ENCODE measurements at places on chromosomes 2 and 18.

- DNase-seq, result no peak
- peaks cover 8% of the 10 kb centered on the region for H3K4me1 ChIP-seq
- peaks cover 4% of the 10 kb centered on the region for H3K36me3 ChIP-seq
Observed at GRCh38 chr18:76846217-76846616, 23.9 kb downstream of the ZNF236 start.

DNA sequence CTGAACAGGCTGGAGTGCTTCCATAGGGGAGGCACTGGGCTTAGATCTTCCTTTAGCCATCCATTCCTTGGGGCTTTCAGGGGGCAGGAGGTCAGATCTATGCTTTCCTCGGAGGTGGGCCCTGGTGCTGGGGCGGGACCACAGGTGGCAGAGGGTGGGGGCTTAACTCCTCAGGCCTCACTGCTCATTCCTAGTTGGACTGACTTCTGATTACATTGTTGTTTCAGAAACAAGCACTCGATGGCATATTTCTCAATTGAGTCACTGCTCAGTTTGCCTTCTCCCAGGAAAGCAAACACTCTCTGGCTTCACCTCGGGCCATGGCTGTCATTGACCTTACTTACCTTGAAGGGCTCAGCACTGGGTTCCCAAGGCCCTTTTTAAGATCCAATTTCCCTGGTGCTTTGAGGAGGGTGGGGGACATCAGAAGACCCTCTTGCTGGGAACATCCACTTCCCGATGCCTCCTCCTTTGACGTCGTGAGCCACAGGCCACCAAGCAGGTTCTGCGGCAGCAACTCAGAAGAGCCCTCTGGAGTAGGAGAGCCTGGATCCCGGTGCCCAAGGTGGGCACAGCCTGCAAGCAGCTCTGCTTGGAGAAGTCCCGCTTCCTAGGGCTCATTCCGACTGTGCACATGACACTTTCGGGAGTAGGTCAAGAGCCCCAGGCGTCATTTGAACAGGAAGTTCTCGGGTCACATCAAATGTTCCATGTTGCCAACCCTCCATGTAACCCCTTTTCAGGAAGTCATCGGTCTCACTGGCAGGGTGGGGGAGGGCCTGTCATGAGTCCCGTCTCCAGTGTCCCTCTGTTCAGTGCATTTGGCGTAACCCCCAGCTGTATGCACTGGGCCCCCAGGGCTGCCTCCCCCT, 40.6 kb downstream of the SDC1 start:
- no peak overlapping the region for H3K27ac ChIP-seq
- no peaks in the 10 kb centered on the region for H3K36me3 ChIP-seq
- no peak overlapping the region for H3K4me3 ChIP-seq
- no peak for DNase-seq
- H3K27me3 ChIP-seq, result no peaks in the 10 kb centered on the region

GRCh38 chr2:239252801-239253200, 148.0 kb downstream of the HDAC4 start:
- peaks cover 2% of the 10 kb centered on the region for H3K27me3 ChIP-seq
- H3K4me1 ChIP-seq, result peaks cover 29% of the 10 kb centered on the region
- peaks cover 17% of the 10 kb centered on the region for H3K36me3 ChIP-seq
- H3K27ac ChIP-seq, result peak overlapping the region; percentile 78
- DNase-seq, result no peak
- H3K4me3 ChIP-seq, result peak overlapping the region; percentile 67

GRCh38 chr18:12287684-12288402, 20.2 kb upstream of the TUBB6 start:
- peaks cover 47% of the 10 kb centered on the region for H3K27me3 ChIP-seq
- DNase-seq, result no peak
- H3K36me3 ChIP-seq, result no peaks in the 10 kb centered on the region
- H3K27ac ChIP-seq, result no peak overlapping the region

GRCh38 chr2:209913786-209914345, 88.6 kb upstream of the RPE start:
- H3K27ac ChIP-seq, result no peak overlapping the region
- H3K4me3 ChIP-seq, result no peak overlapping the region
- no peaks in the 10 kb centered on the region for H3K36me3 ChIP-seq

DNA sequence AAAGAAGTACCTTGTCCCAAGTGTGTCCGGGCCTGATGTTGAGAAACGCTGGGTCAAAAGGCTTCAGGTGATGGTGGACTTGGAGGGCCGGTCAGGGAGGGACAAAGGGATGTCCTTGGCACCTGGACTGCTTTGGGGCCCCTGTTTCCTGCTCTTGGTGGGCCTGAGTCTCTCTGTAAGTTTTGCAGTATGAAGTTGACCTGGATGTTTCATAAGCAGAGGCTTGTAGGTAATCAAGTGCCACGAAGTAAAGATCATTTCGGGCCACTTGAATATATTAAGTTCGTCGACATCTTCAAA, 29.4 kb downstream of the ASAP2 start:
- peaks cover 2% of the 10 kb centered on the region for H3K27me3 ChIP-seq
- no peak overlapping the region for H3K27ac ChIP-seq
- DNase-seq, result no peak
- H3K36me3 ChIP-seq, result no peaks in the 10 kb centered on the region
- H3K4me3 ChIP-seq, result no peak overlapping the region

- H3K36me3 ChIP-seq, result no peaks in the 10 kb centered on the region
- no peak for DNase-seq
Observed at GRCh38 chr18:68557183-68557582, 157.7 kb downstream of the TMX3 start.

- H3K36me3 ChIP-seq, result peaks cover 20% of the 10 kb centered on the region
- H3K27ac ChIP-seq, result no peak overlapping the region
- peaks cover 11% of the 10 kb centered on the region for H3K4me1 ChIP-seq
Observed at GRCh38 chr2:148681443-148681842, 36.9 kb downstream of the EPC2 start.

GRCh38 chr18:25097569-25098056, 254.4 kb downstream of the ZNF521 start:
- DNase-seq, result no peak
- no peak overlapping the region for H3K4me3 ChIP-seq
- no peaks in the 10 kb centered on the region for H3K36me3 ChIP-seq
- H3K27ac ChIP-seq, result no peak overlapping the region
- no peaks in the 10 kb centered on the region for H3K4me1 ChIP-seq

- no peak for DNase-seq
- H3K27ac ChIP-seq, result no peak overlapping the region
- H3K36me3 ChIP-seq, result no peaks in the 10 kb centered on the region
- no peaks in the 10 kb centered on the region for H3K4me1 ChIP-seq
- H3K4me3 ChIP-seq, result no peak overlapping the region
Observed at GRCh38 chr2:139798391-139798790, 1018.2 kb upstream of the NXPH2 start.

- peak overlapping the region; percentile 95 for H3K4me3 ChIP-seq
- H3K4me1 ChIP-seq, result peaks cover 75% of the 10 kb centered on the region
- DNase-seq, result no peak
- H3K27me3 ChIP-seq, result no peaks in the 10 kb centered on the region
Observed at GRCh38 chr2:113176696-113177355, 3.1 kb downstream of the PSD4 start.

- no peaks in the 10 kb centered on the region for H3K4me1 ChIP-seq
- H3K36me3 ChIP-seq, result no peaks in the 10 kb centered on the region
- DNase-seq, result no peak
- H3K27ac ChIP-seq, result no peak overlapping the region
- no peaks in the 10 kb centered on the region for H3K27me3 ChIP-seq
Observed at GRCh38 chr2:83229443-83229842, 1229.6 kb downstream of the SUCLG1 start.

GRCh38 chr2:46818819-46819218, 96.8 kb downstream of the MCFD2 start:
- H3K27me3 ChIP-seq, result peaks cover 3% of the 10 kb centered on the region
- no peaks in the 10 kb centered on the region for H3K36me3 ChIP-seq
- H3K4me1 ChIP-seq, result no peaks in the 10 kb centered on the region
- no peak overlapping the region for H3K4me3 ChIP-seq
- no peak for DNase-seq
- H3K27ac ChIP-seq, result no peak overlapping the region

DNA sequence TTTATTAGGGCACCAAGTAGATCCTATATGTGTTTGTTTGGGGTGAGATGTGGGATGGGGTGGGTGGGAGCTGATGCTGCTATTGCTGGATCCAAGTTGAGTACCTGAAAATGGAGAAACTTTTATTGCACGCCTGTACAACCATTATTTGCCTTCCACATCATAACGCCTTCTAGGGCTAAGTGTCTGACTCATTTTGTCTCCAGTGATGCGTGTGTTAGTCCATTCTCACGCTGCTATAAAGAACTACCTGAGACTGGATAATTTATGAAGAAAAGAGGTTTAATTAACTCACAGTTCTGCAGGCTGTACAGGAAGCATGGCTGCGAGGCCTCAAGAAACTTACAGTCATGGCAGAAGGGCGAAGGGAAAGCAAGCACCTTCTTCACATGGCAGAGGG, 58.2 kb downstream of the KDM3A start:
- DNase-seq, result no peak
- no peak overlapping the region for H3K27ac ChIP-seq
- H3K4me3 ChIP-seq, result no peak overlapping the region
- no peaks in the 10 kb centered on the region for H3K4me1 ChIP-seq

- H3K36me3 ChIP-seq, result no peaks in the 10 kb centered on the region
- peaks cover 24% of the 10 kb centered on the region for H3K27me3 ChIP-seq
- no peaks in the 10 kb centered on the region for H3K4me1 ChIP-seq
- no peak overlapping the region for H3K4me3 ChIP-seq
- DNase-seq, result no peak
- H3K27ac ChIP-seq, result no peak overlapping the region
Observed at GRCh38 chr2:109669731-109670130, 55.6 kb downstream of the SOWAHC start.

DNA sequence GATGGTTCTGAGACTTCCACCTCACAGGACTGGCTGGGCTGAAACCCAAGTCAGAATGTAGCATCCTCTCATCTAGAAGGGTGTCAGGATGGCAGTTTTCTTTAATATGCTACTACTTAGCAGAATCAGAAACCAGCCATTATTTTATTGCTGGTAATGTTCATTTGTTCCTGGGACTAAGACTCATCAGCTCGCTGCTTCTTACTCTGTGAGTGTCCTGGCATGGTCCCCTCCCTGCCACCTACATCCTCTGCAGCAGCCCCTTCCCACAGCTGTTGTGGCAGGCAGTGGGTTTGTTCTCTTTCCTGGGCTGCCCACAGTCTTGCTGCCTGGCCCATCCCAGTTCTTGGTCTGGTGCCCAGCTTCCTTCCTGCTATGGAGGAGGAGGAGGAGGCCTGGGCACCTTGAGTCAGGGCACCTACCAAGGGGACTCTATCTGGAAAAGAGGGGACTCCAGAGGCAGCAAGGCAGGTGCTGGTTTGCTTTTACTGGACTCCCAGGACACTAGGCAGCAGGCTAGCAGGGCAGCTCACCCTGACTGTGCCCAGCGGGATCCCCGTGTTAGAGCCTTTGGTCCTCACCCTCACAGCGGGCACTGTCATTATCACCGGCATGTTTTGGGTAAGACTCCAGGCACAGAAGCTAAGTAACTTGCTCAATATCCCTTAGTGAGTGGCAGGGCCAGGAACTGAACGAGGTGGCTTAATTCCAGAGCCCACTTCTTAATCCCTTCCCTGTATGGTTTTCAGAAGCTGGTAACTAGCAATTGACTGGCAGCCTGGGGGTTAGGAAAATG, 62.1 kb downstream of the LRRFIP1 start:
- H3K4me3 ChIP-seq, result peak overlapping the region; percentile 79
- H3K4me1 ChIP-seq, result peaks cover 47% of the 10 kb centered on the region
- H3K27ac ChIP-seq, result peak overlapping the region; percentile 81
- no peaks in the 10 kb centered on the region for H3K27me3 ChIP-seq

DNA sequence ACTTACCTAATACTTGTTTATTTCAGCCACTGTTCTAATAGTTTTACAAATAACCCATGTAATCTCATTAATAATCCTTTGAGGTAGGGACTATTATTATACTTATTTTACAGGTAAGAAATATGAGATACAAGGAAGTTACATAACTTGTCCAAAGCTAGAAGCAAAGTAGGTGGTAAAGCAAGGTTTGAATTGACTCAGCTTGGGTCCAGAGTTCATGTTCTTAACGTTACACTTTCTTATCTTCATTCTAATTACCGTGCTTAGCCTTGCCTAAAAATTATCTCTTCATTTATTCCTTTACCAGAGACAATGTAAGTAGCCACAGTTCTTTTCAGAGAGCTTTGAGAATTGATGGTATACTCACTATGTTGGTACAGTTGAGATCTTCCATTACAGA, 743.6 kb downstream of the KCNJ3 start:
- H3K27ac ChIP-seq, result no peak overlapping the region
- H3K4me1 ChIP-seq, result no peaks in the 10 kb centered on the region
- H3K36me3 ChIP-seq, result no peaks in the 10 kb centered on the region
- no peaks in the 10 kb centered on the region for H3K27me3 ChIP-seq

- no peak overlapping the region for H3K27ac ChIP-seq
- no peak overlapping the region for H3K4me3 ChIP-seq
- H3K36me3 ChIP-seq, result peaks cover 13% of the 10 kb centered on the region
- peaks cover 2% of the 10 kb centered on the region for H3K27me3 ChIP-seq
Observed at GRCh38 chr2:177282787-177283572, 18.5 kb upstream of the NFE2L2 start.

- peaks cover 5% of the 10 kb centered on the region for H3K27me3 ChIP-seq
- no peak overlapping the region for H3K27ac ChIP-seq
Observed at GRCh38 chr2:165238295-165238694, 919 bp upstream of the SCN2A start.

DNA sequence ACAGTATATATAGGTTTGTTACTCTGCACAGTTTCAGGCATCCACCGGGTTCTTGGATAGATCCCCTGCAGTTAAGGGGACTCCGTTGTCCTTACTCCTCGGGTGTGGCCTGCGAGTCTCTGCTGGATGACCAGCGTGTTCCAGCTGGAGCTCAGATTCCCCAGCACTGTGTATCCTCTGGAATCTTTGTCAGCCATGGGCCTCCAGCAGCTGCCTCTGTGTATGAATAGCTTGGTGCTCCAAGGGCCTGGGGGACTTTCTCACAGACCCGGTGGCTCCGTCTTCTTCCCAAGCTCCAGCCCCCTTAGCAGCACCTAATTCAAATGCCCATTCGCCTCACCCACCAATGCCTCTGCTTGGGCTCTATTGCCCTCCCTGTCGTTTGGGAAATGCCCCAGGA, 6.3 kb downstream of the ANO7 start:
- H3K4me3 ChIP-seq, result no peak overlapping the region
- no peaks in the 10 kb centered on the region for H3K27me3 ChIP-seq
- no peak overlapping the region for H3K27ac ChIP-seq

DNA sequence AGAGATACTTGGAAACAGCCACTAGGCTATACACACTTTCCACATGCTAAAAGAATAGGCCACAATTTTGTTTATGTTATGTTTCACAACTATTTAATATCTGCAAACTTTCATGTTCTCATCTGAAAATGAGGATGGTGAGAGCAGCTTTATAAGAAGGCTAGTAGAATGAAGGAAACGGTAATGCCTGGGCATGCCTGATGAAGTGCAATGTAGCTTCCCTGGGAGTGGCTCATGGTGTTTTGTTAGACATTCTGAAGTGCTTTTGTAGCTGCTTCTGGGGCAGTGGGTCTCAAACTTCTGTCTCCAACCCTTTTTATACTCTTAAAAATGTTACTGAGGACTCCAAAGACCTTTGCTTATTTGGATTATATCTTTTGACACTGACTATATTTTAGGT, 193.3 kb upstream of the VWC2L start:
- H3K27me3 ChIP-seq, result no peaks in the 10 kb centered on the region
- no peak overlapping the region for H3K27ac ChIP-seq
- no peaks in the 10 kb centered on the region for H3K4me1 ChIP-seq
- H3K36me3 ChIP-seq, result no peaks in the 10 kb centered on the region
- H3K4me3 ChIP-seq, result no peak overlapping the region

Data from activated naive CD8-positive, alpha-beta T cell treated with anti-CD3 and anti-CD28 coated beads, Interleukin-2, amount 10 ng/mL, durations not matched to agents 7 days and 5 days (primary cell).